Right hindlimb (tissue), 1 donor: ENCODE measurements at places on chromosomes 5 and 9.

DNA sequence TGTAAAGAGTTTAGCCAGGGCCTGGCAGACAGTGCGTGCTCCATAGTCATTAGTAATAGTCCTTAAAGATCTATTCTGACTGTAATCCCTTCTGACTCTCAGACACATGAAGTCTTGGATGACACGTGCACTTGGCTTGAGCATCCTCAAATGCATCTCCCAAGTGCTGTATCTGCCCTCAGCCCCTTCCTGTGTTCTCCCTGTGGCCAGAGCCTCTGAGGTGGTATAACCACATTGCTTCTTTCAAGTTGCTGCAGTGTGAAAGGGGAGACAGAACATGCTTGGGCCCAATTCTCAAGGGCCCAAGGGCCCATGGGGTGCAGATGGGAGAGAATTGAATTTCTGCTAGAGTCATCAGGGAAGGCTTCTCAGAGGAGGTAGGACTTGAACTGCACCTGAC is 30.1 kb upstream of the HAND1 start:
- DNase-seq: no peak

GRCh38 chr9:87668722-87669121 is 57.2 kb upstream of the CTSL start:
- no peak for DNase-seq

- no peak for DNase-seq
Measured at GRCh38 chr9:35342221-35342958, 147.5 kb upstream of the RUSC2 start.

DNA sequence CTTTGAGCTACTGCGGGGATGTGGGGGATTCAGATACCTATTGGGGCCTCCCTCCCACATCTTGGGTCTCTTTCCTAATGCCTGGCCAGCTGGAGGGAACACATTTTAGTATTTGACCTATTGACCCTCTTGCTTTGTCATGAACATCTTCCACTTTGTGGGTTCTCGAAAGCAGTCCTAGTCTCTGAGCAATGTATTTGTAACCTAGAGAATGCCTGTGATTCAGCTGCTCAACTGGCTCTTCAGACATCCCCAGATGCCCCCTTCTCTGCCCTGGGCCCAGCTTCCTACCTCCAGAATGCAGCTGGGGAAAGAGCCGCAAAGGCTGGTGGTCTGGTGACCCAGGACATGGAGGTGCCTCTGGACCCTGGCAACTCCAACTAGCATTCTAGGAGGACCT is 32.2 kb downstream of the APTX start:
- DNase-seq: no peak

DNA sequence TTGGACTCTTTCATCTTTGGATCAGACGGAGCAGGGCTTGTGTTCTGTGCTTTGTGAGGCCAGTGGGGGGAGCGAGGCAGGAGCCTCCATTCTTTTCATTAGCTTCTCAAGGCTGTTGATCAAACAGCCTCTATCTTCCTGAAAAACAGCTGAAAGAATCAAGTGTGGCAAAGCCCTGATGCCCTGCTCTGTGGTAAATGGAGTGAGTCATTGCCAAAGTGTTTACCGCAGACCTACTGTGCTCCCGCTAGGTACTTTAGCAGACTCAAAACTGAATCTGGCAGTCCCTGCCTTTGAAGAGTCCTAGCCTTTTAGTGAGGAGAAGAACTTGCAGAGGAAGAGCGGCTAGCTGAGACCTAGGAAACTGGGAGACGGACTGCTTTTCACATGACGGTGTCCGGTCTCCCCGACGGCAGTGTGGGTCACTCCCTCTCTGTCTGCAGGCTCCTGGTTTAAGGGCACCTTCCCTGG is 3.3 kb downstream of the ANKRD33B start:
- DNase-seq: no peak

DNA sequence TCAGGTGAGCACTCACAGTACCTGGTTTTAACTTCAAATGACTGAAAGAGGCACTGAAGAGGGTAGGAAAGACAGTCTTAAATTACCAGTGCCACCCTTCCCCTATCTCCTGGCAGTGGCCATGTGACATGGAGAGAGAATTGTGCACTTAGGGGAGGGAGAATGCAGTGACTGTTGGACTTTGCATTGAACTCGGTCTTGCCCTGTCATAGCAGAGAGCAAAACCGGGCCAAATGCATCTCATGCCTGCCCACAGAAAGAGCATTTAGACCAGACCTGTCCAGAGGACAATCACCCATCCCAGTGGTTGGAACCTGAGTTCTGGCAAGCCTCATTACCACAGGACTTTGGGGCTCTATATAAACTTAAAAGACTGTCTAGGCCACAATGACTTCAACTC is 211.8 kb upstream of the SH3GL2 start:
- DNase-seq: no peak

DNA sequence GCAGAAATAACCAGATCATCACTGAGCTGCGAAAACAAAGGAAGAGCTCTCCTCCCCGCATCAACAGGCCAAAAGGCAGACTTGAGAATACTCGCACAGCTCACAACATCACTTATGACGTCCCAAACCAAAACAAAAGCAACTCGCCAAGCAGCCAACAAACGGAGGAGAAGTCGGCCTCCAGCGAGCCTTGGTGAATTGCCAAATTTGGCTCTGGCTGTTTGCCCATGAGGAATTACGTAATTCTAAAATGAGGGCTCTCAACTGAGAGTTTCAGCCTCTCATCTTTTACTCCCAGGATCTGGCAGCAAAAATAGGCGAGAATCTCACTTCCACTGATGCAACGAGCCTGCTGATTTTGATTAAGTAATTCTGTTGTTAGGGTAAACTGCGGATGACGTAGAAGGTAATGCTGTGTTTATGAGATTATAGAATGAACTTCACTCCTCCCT is 51.7 kb upstream of the SEMA6A start:
- peak; percentile 91 for DNase-seq

- DNase-seq: peak; percentile 26
Measured at GRCh38 chr9:73151653-73152542, at the start of gene ANXA1. TSS of gene ANXA1 (plus strand) at chr9:73151865. CDS start at chr9:73158536, 6,671 bp downstream.

GRCh38 chr9:6307551-6308096 is 20.6 kb upstream of the TPD52L3 start:
- no peak for DNase-seq

GRCh38 chr5:112686675-112687074 is 51.0 kb upstream of the APC start:
- DNase-seq: no peak

DNA sequence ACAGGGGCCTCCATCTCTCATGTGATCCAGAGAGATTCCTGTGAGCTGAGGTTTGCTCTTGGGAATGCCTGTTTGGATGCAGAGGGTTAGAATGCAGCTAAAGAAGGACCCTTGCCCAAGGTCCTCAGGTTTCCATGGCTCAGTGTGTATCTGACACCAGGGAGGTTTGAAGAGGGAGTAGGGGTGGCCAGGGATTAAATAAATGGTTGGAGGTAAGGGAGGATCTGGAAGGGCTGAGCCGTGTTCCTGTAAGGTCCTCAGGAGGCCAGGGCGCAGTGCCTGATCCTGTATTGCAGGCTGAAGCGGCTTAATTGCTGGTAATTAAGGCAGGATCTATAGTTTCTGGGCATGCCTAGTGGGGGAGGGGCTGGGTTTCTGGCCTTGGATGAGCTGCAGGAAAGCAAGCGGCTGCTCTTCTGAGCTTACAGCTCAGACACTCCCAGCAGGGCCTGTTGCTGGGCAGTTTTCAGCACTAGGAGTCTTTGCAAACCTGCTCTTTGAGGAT is 41.5 kb upstream of the MAP1B start:
- no peak for DNase-seq

DNA sequence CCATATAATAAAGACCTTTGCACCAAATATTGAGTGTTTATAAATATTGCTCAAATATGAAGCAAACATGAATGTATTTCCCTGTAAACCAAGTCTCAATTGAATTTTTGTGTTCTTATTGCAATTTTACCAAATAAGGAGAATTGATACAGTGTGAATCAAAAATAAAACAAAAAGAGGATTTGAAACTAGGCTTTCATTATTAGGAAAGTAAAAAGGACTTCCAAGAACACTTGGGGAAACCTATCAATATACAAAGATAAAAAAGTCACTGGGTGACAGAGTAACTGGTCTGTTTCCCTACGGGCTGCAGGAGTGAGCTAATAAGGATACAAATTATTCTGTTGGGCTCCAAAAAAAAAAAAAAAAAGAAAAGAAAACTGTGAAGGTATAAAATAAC is 44.8 kb upstream of the SNX2 start:
- DNase-seq: no peak

DNA sequence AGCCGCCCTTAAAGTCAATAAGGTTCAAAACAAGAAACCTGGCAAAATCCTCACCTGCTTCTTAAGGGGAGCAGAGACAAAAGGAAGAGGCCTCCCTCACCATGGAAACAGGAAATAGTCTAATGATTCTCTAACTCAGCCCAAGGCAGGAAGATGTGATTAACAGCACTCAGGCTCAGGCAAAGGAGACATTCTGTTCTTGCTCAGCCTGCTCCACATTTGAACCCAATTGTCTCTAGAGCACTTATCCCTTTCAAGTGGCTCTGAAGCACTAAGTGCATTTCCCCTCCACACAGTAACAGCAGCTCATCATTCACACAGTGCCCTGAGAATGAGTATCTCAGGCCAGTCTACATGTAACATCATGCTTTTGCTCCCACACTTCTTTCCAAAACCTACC is 72.3 kb downstream of the NIPSNAP3B start:
- no peak for DNase-seq

- DNase-seq: no peak
Measured at GRCh38 chr9:97617939-97618416, 15.2 kb downstream of the TSTD2 start.

DNA sequence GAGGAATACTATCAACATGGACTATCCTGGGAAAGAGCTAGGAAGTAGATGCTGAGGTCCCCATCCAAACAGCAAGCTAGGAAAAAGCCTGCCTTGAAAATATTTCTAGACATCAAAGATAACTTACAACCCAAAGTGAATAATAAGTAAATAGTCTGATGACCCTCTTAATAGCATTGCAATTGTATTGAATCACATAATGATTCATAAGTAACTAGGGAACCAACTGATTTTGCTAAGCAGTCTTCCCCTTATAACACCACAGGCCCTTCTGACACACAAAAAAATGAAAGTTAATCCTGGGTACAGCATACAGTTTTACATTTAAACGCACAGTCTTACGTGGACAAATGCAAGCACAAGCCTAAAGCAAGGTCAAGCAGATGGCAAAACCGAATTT is 199.3 kb downstream of the RFK start:
- DNase-seq: no peak

DNA sequence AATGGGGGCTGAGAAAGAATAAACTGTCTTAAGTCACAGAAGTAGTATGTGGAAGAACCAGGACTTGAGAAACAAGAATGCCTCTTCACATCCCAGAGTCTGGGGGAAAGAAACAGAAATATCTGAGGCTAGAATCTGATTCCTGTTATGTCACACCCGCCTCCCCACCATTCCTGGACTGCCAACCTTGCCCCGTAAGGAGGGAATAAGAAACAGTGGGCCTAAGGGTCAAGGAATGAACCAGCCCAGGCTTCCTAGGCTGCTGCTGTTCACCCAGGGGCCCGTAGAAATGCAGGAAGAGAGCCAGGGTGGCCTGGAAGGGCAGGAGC is 4.3 kb downstream of the PCDH1 start:
- no peak for DNase-seq

GRCh38 chr5:82360022-82360421 is 81.9 kb upstream of the RPS23 start:
- no peak for DNase-seq

GRCh38 chr9:19989213-19989612 is 200.4 kb upstream of the SLC24A2 start:
- no peak for DNase-seq

GRCh38 chr5:161009194-161009593 is 157.2 kb upstream of the ATP10B start:
- DNase-seq: no peak

GRCh38 chr5:141245250-141245717 is at the start of gene PCDHB15:
TSS of gene PCDHB15 (plus strand) at chr5:141245395. CDS start at chr5:141245579, 184 bp downstream.
- no peak for DNase-seq

DNA sequence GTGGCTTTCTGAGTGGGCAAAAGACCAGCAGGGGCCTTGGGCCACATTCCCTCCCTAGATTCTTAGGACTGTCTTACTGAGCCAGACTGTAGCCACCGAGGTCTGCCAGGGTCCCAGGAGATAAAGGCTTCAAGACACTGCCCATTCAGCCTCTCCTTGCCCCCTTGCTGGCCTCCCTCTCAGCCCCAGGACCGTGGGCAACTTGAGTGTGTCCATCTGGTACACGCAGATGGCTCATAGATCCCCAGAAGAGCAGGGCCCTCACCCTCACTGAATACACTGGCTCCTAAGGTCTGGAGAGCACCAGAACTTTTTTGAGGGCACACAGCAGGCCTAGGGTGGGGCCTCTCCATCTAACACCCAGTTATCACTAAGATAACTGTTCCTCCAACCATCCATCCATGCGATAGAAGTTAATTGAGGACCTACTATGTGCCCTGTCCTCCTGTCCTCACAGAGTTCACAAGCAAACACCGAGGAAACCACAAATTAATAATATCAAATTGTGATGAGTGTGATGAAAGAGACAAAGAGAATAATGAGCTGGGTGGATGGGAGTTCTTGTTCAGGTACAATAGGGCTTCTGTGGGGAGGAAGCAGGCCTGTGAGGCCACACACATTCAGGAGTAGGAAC is 4.9 kb upstream of the PDGFRB start:
- DNase-seq: no peak

- DNase-seq: no peak
Measured at GRCh38 chr9:104999136-104999535, 71.2 kb upstream of the ABCA1 start.

DNA sequence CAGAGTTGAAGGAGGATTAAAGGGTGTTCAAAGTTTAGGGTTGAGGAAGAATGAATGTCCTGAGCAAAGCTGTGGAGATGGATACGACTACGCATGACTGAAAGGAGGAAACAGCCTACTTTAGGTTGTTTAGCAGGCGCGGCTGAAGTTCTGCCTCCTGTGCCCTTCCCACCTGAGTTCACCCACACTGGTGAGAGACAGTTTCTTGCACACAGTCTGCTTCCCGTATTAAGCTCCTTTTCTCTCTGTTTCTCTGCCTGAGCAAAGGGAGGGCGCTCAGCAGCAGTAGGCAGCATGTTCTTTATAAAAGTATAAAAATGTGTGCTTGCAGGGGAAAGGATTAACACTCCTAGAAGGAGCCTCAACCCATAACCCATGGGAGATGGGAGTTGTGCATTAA is 224.0 kb upstream of the SMARCA2 start:
- DNase-seq: no peak

DNA sequence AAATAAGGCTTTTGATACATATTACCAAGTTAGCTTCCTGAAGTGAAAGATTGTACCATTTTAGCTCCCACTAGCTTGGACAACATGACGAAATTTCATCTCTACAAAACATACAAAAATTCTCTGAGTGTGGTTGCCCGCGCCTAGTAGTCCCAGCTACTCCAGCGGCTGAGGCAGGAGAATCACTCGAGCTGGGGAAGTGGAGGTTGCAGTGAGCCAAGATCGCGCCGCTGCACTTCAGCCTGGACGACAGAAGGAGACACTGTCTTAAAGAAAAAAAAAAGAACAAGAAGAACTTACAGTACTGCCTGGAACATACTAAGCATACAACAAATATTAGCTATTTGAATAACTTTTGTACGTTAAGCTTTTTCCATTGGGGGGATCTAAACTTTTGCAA is 29.7 kb upstream of the NRG2 start:
- DNase-seq: no peak

GRCh38 chr9:82149501-82149946 is 161.0 kb downstream of the SPATA31D1 start:
- DNase-seq: peak; percentile 19
